ENCODE measurements at places on chromosomes 11 and 22. TPM values are rescaled to one million over a fixed set of nuclear protein-coding genes. Genes with fewer than 3 reads are reported as not detected.

Gene PATE2
- total RNA-seq = not detected

DNA sequence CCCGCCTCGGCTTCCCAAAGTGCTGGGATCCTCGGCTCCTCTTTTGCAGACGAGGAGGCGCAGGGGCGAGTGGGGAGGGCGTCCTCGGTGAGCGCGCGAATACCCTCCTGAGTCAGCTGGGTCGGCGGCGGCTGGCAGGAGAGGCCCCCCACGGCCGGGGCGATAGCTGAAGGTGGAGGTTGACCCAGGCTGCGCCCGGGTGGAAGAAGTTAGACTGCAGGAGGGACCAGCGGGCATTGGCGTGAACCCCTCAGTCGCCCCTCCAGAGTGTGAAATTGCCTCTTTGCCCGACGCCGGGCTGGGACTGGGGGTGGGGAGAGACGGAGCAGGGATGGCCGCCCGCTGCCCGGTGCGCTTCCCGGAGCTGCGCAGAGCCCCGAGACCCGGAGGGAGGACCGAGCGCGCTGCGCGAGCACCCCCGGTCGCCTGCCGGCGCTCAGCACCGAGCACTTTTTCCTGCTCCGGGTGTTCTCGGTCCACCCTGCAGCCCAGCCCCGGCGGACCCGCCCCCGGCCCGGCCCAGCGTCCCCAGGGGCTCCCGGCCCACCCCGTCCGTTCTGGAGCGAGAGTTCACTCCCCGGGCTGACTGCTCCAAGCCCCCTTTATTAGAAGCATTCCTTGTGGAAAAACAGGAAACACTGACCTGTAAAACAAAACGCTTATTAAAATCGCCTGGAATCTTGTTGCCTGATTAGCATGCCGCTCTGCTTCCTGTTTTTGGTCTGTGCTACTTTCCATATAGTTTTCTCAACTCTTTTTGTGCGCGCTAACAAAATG lies 13.7 kb upstream of the CPT1A start:
- DNase-seq = peak; percentile 57

DNA sequence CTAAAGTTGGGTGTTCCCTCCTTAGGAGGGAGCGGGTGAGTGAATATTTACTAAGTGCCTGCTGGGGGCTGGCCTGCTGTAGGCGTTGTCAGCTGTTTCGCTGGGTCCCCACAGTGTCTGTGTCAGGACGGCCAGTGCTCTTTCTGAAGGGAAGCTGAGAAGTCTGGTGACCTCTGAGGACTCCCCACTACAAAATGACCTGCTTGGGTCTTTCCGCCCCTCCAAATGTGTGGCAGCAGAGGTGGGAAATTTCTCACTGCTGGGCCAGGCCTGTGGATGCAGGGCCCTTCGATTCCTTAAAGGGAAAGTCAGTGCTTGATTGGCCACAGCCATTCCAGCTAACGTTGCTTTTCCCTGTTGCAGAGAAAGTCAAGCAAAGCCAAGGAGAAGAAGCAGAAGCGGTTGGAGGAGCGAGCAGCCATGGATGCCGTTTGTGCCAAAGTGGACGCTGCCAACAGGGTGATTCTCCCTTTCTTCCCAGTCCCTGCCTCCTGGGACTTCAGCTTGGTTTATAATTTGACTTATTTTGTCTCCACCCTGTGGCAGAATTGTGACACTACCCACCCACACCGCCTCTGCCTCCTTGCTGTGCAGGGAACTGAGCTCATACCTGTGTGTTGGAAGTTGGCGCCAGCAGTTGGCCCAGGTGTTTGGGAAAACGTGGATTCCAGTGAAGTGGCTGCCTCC lies 6.8 kb downstream of the NAA40 start:
- DNase-seq = peak; percentile 91

GRCh38 chr11:115959081-115959486 lies 454.9 kb upstream of the CADM1 start:
- no peak for DNase-seq

DNA sequence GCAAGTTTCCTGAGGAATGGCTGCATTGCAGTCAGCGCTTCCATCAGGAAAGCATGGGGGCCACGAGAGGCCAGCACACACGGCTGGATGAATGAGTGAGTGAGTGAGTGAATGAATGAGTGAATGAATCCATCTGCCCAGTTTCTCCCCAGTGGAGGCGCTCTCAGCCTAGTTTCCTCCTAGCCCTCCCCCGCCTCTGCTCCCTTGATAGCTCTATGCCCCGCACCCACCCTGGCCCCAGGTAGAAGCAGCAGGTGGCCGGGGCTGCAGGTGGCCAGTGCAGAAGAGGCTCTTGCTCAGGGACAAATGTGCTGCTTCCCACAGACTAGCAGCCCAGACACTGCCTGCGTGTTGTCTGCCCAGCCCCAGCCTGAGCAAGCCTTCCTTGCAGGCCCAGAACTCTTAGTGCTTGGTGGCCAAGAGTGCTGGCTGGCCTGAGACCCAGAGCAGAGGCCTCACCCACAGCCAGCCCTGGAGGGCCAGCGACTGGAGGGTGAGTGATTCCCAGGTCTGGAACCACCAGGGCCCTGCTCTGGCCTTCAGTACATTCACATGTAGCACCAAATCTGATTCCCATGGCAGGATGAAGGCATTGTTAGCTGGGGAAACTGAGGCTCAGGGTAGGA lies 31.1 kb upstream of the PDGFB start:
- DNase-seq = no peak

GRCh38 chr11:78420255-78420764 lies 2.7 kb upstream of the GAB2 start:
- DNase-seq = peak; percentile 85

Gene FBLN1
- total RNA-seq = 137 TPM

DNA sequence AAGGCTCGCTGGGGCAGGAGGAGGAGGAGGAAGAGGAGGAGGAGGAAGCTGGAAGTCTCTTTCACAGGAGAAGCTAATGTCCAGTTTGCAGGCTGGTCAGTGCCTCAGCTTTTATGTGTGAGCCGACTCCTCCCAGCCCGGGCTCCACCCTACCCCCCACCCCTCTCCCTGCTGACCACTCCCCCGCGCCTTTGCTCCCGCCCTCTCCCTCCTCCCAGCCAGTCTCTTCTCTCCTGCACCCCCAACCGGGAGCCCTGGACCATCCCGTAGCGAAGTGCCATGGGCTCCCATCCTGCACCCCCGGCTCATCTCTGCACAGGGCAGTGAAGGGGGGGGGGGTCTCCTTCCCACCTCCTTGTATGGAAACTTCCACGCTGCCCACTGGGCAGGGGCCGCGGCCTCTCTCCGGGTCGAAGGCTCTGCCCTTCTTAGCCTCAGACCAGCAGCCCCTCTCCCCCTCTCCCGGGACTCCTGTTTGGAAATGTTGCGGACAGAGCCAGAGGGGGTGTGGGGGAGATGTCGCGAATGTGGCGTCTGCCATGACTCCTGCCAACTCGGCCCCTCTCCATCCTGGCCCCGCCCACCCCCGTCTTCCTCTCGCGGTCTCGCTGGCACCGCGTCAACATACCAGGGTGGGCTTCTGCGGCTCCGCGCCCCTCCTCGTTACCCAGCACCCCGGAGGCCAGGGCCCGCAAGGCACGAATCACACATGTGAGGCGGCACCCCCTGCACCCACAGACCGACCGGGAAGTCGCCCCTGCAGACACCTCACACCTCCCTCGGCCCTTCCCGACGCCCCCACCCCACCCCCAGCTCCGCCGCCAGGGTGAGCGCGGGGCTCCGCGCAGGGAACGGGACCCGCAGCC lies 1.8 kb downstream of the IGF2 start:
- DNase-seq = peak; percentile 52

Gene DNAJB7
- not detected for total RNA-seq

DNA sequence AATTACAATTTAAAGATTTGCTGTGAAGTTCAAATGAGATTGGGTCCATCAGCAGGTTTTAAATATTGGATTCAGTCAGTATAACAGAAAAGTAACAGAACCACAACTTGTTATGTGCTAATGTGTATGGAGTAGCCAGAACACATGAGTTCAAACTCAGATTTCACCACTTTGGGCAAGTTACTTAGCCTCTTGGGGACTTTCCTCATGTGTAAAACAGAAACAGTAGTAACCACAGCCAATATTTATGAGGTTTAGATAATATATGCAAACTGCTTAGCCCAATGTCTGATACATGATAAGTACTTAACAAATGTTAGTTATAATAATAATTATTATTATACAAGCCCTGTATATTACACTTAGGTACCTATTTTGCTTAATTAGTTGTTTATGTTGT lies 21.8 kb upstream of the SLC5A12 start:
- no peak for DNase-seq

DNA sequence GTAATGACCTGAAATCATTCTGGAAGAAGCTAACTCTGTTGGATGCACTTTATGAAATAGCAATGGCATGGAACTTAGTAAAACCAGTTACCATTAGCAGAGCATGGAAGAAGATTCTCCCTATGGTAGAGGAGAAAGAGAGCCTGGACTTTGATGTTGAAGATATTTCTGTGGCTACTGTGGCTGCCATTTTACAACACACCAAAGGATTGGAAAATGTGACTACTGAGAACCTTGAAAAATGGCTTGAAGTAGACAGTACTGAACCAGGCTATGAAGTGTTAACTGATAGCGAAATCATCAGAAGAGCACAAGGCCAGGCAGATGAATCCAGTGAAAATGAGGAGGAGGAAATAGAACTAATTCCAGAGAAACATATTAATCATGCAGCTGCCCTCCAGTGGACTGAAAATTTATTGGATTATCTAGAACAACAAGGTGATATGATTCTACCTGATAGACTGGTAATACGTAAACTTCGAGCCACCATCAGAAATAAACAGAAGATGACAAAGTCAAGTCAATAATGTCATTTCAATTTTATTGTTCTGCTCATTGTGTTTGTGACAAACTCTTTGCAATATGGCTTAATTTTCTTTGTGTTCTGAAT lies 2.0 kb downstream of the JRKL start:
- peak; percentile 16 for DNase-seq

Gene SLC37A2
- total RNA-seq = 2.6 TPM

Gene GGTLC2
- not detected for total RNA-seq

GRCh38 chr22:43109511-43109910 lies 1.0 kb upstream of the BIK start:
- no peak for DNase-seq
